ENCODE measurements at places on chromosomes 11 and 22.

GRCh38 chr22:42180349-42180842 is 49.8 kb upstream of the CYP2D6 start:
- DNase-seq: peak; percentile 85

DNA sequence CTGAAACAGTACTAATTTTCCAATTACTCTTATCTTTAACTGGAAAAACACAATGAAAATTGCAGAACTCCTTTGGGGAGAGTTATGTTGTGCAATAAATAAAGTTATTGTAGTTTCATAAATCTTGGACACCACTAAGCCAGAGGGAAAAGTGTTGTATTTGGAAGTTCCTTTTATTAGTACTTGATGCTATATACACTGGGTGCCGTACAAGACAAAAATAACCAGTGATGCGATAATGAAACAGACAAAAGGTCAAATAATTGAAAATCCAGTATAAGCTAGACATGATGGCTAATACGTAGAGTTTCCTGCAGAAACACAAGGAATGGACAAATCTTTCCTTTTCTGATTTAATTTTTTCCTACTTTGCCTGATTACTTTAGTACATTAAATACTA is 541.1 kb downstream of the ETS1 start:
- no peak for DNase-seq

DNA sequence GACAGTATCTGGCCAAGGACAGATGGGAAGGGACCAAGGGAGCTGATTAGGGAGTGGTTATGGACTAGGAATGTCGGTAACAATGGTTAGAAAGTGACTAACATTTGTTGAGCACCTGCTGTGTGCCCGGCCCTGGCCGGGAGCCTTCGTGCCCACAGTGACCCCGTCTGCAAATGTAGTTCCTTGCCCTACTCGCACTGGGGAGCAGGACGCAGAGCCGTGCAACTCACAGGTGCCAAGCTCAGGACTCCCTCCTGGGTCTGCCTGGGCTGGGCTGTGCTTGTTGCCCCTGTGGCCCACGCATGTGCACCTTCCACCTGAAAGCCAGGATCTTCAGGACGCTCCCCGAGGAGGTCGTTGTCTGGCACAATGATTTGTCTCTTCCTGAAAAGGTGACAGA is 56.7 kb upstream of the PPP6R3 start:
- no peak for DNase-seq

- DNase-seq: no peak
Observed at GRCh38 chr22:40388231-40388630, 17.8 kb downstream of the SGSM3 start.

DNA sequence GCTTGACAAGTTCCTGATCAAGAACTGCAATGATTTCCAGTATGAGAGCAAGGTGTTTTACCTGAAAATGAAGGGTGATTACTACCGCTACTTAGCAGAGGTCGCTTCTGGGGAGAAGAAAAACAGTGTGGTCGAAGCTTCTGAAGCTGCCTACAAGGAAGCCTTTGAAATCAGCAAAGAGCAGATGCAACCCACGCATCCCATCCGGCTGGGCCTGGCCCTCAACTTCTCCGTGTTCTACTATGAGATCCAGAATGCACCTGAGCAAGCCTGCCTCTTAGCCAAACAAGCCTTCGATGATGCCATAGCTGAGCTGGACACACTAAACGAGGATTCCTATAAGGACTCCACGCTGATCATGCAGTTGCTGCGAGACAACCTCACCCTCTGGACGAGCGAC is 12.0 kb downstream of the YWHAH start:
- DNase-seq: no peak

GRCh38 chr11:69312453-69313404 is 18.8 kb downstream of the MYEOV start:
- DNase-seq: no peak

DNA sequence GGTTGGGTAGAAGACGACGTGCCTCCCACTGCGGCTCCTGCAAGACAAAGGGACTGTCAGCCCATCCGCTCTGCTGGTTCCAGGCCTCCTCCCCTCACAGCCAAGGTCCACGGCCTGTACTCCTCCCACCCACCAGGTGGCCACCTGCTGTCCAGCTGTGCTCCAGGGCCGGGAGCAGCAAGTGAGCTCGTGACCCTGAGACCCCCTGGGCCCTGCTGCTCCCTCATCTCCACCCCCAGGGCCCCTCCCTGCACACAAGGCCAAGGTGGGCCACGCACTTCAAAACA is 27.4 kb downstream of the TSPAN4 start:
- DNase-seq: no peak

DNA sequence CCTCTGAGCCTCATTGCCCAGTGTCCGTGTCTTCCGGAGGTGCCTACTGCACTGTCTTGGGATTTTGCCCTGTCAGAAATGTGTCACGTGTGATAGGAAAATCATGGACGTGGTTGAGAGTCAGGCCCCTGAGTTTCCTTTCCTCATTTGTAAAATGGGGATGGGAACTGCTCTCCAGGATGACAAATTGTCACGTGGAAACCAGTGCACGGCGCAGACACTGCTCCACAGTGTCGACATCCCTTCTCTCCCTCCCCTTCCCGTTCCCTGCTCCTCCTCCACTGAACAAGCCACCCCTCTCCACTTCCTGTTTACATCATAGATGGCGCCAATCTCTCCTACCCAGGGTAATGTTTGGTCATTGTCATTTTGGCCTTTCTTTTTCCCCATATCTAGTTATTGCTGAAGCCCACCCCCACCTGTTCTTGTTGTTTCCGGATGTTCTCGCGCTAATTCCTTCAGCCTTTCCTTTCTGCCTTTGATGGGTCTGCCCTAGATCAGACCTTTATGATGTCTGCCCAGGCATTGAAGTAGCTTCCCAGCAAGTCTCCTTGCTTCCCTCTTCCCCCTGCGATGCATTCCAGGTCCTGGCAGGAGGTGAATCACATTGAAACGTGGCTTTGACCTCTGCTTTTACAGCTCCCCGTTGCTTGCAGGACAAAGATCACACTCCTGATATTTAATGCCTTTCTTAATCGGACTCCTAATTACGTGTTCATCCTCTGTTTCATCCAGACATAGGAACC is 91.8 kb downstream of the TBC1D22A start:
- no peak for DNase-seq

DNA sequence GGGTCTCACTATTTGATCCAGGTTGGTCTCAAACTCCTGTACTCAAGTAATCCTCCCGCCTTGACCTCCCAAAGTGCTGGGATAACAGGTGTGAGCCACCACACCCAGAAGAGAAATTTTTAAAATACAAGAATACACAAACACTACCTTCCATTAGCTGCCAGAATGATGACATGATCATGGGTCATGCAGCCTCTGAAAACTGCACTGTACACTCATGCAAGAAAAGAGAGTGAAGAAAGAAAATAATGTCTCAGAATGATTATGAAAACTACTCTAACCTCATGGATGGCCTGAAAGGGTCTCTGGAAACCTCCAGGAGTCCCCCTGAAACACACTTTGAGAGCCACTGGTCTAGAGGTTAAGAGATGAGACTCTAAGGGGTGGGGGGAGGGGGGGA is 18.8 kb downstream of the VPS37C start:
- DNase-seq: no peak

- no peak for DNase-seq
Observed at GRCh38 chr11:13276454-13276831, 1.1 kb upstream of the BMAL1 start.

- DNase-seq: no peak
Observed at GRCh38 chr11:134888821-134889220, 476.8 kb upstream of the B3GAT1 start.

GRCh38 chr22:23163665-23164064 is 16.6 kb upstream of the BCR start:
- DNase-seq: no peak

DNA sequence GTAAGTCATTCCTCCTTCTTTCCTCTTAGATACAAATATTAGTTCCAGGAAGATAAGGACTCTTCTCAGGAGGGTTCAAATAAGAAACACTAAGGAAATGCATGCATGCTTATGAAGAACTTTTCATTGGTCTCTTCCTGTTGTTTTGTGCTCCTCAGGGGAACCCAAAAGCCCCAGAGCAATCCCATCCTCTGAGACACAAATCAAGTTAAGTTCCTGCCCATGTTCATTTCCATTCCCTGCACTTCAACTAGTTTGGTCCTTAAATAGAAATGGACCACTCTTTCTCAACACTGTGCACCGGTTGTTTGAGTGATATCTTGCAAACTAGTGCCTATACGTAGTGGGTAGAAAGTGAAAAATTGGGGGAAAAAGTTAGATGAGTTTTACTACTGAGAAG is at the start of gene OR10G4:
OR10G4 (plus strand) TSS at position 301 of the 400 bp plus-strand sequence. CDS start 2,578 bp downstream, outside the sequence.
- DNase-seq: no peak

- no peak for DNase-seq
Observed at GRCh38 chr11:95699631-95700470, 89.7 kb downstream of the FAM76B start.

DNA sequence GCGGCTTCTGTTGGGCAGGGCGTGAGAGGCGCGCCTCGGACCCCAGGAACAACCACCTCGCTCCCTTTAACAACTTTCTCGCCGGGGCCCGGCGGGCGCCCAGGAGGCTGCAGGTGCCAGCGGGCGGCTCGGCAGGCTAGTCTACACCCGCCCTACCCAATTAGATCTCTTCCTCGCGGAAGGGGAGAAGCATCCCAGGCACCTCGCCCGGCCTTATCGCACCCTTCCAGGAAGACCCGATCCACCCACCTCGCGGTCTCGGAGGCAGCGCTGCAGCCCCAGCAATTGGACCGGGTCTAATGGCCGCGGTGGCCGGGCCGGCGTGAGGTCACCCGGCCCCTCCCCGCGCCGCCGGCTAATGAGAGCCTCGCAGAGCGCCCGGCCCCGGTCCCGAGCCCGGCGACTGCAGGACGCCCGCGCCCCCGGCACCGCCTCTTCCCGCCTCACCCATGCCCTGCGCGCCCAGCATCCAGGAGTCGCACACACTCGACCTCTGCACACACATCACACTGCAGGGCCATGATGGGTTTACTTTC is at the start of gene PLAAT3:
PLAAT3 (minus strand) TSS at position 298 of the 536 bp plus-strand sequence. CDS start 419 bp downstream, outside the sequence.
- DNase-seq: peak; percentile 60

GRCh38 chr11:17694494-17695110 is 24.8 kb upstream of the MYOD1 start:
- DNase-seq: no peak

DNA sequence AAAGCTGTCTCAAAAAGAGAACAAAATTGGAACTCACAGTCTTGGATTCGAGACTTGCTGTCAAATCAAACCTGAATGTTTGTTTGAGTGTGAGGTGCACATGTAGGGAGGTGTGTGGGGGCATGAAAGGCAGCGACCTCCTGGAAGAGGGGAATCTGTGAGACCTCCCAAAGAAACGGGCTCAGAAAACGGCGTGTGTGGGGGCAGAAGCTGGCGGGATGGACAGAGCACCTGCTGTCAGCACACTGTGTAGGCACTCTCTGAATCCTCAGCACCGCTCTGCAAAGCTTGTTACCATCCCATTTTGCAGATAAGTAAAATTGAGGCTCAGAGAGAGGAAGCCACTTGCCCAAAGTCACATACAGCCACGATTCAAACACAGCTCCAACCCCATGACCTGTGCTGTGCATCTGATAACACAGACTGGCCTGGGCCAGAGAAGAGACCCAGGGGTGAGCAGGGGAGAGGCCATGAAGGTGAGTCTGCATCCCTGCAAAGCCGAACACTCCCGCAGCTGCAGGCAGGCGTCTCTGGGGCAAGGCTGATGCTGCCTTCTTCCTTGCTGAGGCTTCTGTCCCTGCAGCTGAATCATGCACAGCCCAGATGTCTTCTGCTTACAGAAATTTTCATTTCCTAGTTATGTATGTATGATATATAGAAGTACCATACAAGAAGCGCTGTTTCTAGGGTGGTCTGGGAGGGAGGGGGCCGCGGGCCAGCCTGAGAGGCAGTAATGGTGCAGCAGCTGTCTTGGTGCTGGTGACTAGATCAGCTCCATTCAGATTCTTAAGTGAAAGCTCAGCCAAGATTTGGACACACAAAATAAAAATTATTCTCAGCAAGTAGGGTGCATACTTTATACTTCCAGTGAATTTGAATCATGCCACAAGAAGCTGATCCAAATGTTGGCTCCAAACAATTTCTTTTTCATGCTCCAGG is 67.3 kb upstream of the SHISAL1 start:
- DNase-seq: no peak

DNA sequence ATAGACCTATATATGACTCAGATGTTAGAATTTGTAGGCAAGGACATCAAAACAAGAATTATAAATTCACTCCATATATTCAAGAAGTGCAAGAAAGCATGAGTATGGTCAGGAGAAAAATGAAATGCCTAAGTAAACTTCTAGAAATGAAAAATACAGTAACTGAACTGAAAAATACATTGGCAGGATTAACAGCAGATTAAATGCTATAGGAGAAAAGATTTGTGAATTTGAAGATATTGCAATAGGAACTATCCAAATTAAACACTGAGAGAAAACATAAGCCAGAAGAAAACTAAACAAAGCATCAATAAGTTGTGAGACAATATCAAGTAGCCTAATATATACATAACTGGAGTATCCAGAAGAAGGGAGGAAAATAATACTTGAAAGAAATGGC is 46.6 kb upstream of the TMEM45B start:
- DNase-seq: no peak

Measured in hematopoietic multipotent progenitor cell treated with erythropoietin and hydrocortisone succinate and interleukin-3 and kit ligand, for 15 days (in vitro differentiated cells).